ENCODE measurements at places on chromosomes 1 and 21.

DNA sequence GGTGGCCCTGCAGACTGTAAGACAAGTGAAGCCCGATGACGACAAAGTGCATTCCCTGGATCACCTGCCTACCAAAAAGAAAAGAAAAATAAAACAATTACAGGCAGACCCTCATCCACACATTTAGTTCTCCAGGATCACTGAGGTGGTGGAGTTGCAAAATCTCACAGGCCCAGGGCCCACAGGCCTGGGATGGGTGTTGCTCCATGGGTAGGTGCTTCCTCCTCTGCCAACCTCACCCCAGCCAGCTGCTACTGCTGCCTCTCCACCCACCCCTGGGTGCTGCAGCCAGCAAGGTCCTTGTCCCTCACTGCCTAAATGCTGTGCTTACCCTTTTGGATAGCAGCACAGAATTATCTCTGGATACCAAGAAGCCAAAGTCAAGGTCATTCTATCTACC is 146.4 kb upstream of the GALNT2 start:
- DNase-seq = no peak

- DNase-seq = no peak
These were observed 79.6 kb downstream of the PSMG1 start for GRCh38 chr21:39103689-39104088.

DNA sequence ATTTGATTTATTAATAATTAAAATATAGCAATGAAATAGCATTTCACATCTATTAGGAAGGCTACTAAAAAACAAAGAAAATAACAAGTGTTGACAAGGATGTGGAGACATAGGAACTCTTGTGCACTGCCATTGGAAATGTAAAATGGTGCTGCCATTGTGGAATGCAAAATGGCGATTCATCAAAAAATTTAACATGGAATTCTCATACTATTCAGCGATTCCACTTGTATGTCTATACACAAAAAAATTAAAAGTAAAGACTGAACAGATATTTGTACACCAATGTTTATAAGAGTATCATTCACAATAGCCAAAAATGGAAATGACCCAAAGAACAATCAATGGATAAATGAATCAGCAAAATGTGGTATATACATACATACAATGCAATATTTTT is 101.3 kb upstream of the S1PR1 start:
- no peak for DNase-seq

DNA sequence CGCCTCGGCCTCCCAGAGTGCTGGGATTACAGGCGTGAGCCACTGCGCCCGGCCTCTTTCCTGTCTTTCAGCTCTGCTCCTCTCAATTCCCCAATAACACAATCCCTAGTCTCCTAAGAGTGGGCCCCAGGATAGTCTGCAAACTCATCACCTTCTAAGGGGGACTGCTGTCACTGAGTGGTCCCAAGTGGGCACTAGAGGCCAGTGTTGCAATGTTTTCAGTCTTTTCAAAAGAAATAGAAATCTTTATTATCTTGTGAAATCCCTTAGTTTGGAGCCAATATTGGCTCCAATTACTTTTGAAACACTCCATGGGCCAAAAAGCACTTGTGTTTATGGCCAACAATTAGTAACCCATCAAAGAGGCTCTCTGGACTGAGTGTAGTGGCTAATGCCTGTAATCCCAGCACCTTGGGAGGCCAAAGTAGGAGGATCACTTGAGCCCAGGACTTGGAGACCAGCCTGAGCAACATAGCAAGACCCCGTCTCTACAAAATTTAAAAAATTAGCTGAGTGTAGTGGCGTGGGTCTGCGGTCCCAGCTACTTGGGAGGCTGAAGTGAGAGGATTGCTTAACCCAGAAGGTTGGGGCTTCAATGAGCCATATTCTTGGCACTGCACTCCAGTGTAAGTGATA is 28.6 kb upstream of the ZNF697 start:
- no peak for DNase-seq
